ENCODE measurements at places on chromosomes 13 and 19. TPM values are rescaled to one million over a fixed set of nuclear protein-coding genes. Genes with fewer than 3 reads are reported as not detected.

The RFPL4AL1 gene
- total RNA-seq: 20.2 TPM

The SIGLEC8 gene
- total RNA-seq: 0.72 TPM

The HNRNPA1L2 gene
- total RNA-seq: 5.1 TPM

The CHAF1A gene
- total RNA-seq: 13.0 TPM

The FCGBP gene
- total RNA-seq: 175 TPM

The ZNF540 gene
- total RNA-seq: 3.4 TPM

The CCDC159 gene
- 3.4 TPM for total RNA-seq

The PTPRH gene
- total RNA-seq: 0.24 TPM
